ENCODE measurements at places on chromosomes 11 and 22. TPM values are rescaled to one million over a fixed set of nuclear protein-coding genes. Genes with fewer than 3 reads are reported as not detected.

Gene SESN3
- total RNA-seq: 140 TPM

Gene ADAMTS15
- 1.3 TPM for total RNA-seq

Gene ALG12
- 12.1 TPM for total RNA-seq

Gene OR8G1
- total RNA-seq: not detected

Gene ATG13
- 125 TPM for total RNA-seq

Gene PRAME
- not detected for total RNA-seq

Gene SLCO2B1
- total RNA-seq: 65.6 TPM

Gene NCAM1
- 568 TPM for total RNA-seq

Gene RTN4RL2
- total RNA-seq: 75.2 TPM

Gene CCDC157
- 6.9 TPM for total RNA-seq

Gene NXPE2
- 1.6 TPM for total RNA-seq

Gene LRRN4CL
- total RNA-seq: 1.9 TPM

Gene CRYBB2
- total RNA-seq: not detected

Gene CDCA5
- total RNA-seq: 5.4 TPM

Gene TUBA8
- 49.9 TPM for total RNA-seq

Gene GPR83
- 6.0 TPM for total RNA-seq

Gene OR10A2
- not detected for total RNA-seq

Gene THY1
- 329 TPM for total RNA-seq

Gene PRG3
- total RNA-seq: not detected

Gene RIC8A
- total RNA-seq: 68.7 TPM

Gene RIMBP3C
- total RNA-seq: 0.60 TPM

Gene FREY1
- total RNA-seq: not detected

Gene MPZL3
- total RNA-seq: 0.93 TPM

All from dorsolateral prefrontal cortex (tissue), 122 donors.